ENCODE measurements at places on chromosomes 7 and 10.

DNA sequence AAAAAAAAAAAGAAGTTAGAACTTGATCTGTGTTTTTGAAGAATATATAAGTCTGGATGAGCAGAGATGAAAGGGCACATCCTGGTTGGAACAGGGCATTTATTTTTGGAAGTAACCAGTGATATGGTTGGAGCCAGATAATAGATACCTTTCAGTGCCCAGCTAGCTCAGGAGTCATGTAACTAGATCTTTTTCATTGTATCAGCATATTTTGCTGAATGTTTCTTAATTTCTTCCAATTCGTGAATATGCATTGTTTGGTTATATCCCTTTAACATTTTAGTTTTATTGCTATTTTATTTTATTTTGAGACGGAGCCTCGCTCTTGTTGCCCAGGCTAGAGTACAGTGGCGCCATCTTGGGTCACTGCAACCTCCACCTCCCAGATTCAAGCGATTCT, 81.8 kb downstream of the LCOR start:
- DNase-seq = no peak

- no peak for DNase-seq
Measured at GRCh38 chr10:116162851-116163250, 110.2 kb downstream of the GFRA1 start.

- DNase-seq = no peak
Measured at GRCh38 chr7:2231992-2232765, 566 bp downstream of the MAD1L1 start.

DNA sequence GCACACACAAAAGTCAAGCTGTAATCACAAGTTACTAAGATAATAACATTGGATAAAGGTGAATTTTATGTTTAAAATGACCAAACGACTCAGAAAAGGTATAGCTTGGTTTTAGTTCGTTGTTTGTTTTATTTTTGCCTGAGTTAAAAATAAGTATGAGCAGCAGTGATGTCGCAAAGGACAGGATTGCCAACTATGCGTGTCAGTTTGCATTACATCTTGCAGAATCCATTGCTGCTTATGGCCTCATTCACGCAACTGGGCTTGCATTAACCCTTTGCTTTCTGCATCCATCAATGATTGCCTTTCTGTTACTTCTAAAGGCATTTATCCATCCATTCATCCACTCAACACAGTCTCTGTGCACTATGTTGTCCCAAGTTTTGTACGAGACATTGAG, 389.6 kb downstream of the DPP6 start:
- DNase-seq = no peak

DNA sequence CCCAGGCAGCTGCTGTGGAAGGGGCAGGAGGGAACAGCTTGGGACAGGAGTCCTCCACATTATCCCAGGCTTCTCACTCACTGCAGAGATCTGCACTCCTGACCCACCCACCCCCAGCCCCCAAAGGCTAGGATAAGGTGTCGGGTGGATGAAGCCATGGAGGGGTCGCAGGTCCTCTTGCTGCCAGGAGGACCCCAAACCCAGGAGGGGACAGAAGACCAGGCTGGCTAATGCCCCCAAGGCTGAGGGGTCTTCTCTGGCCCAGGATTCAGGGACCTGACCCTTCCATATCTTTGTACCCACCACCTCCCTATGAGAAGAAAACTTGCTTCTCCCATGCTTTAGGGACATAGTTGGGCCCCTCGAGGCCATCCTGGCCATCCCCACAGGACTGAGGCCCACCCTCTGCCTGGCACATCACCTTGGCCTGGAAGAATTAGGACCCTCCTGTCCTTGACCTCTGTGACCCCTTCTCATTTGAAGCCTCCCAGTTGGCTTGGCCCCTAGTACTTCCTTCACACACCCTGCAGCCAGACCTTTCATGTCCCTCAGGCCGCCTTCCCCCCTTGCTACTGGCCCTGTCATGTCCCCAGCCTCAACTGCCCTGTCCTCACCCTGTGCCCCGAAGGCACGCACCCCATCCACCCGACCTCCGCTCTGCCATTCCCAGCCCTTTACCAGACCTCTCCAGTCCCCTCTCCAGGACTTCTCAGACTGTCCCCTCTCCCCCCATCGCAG, 21.6 kb downstream of the KCNH2 start:
- DNase-seq = no peak

DNA sequence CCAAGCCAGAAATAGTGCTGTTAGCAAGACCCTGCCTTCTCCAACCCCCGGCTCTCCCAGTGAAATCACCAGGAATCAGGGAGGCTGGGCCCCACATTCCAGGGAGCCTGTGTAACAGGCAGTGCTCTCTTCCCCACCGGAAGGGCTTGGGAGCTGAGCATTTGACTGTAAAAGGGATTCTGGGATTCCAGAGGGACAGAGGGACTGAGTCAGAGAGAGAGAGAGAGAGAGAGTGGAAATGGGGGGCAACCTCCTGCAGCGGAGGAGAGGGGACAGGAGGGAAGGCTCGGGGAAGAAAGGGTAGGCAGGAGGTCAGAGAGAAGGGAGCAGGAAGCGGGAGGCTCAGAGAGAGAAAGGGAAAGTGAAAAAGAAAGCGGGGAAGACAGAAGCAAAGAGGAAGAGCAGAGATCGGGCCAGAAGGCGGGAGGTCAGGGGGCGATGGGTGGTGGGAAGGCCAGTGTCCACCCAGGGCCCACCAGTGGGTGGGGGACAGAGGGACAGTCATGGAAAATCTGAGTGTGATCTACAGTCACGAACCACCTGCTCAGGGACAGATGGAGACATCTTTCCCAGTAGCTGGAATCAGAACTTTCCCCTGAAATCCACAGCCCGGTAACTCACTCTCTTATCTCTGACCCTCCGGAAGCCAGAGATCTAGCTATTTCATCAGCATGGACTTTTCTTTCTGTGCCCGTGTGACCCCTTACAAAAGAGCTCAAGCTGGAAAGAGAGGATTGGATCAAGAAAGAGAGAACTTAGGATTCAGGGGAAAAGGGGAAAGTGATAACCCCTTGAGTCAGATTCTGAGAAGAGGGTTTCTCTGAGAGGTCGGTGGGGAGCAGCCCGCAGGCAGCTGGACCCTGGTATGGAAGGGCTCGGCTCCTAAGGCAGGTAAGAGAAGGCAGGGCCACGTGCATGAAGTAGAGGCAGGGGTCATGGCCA, 4.6 kb upstream of the SERPINE1 start:
- DNase-seq = no peak
